Activated CD4-positive, alpha-beta T cell treated with anti-CD3 and anti-CD28 coated beads, Interleukin-2, Interleukin-6, amounts not matched to agents 100 ng/mL and 50 ng/mL, durations not matched to agents 16 hours and 8 hours (primary cell): ENCODE measurements at places on chromosomes 3 and 15.

- DNase-seq: no peak
Observed at GRCh38 chr15:85035980-85036379, 54.3 kb downstream of the PDE8A start.

GRCh38 chr15:66294157-66294931, 976 bp downstream of the DIS3L start:
- DNase-seq: no peak

DNA sequence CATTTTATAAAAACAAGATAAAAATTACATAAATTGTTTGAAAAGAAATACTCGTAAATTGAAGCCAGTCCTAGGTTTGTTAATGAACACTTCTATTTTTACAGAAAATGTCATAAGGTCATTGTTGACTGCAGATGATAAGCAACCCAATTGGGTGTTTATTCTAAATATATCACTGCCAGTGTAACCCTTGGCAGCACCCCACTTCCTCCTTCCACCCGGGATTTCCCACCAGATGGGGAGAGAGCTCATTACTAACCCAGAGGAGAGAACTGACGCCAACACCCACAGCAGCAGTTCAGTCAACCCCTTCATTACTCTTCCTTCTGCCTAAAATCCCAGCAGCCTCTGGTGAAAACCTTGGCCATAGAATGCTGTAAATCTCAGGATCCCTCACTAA, 307.6 kb downstream of the GAP43 start:
- DNase-seq: no peak

DNA sequence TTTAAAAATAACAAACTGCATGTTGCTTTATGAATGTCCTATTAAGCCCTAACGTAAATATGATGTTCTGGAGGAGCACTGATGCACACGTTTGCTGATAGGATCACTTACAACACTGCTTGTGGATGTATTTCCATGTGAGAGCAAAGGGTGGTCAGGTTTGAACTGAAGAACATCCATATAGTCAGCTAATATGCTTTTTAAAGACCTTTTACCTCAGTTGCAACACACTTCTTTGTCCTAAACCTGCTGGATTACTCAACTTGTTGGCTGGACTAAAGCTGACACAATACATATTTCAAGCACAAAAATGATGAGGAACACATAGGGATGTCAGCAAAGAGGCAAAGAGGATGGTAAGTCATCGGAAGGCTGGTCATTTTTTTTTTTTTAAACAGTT, 186.6 kb downstream of the TIGIT start:
- DNase-seq: no peak

GRCh38 chr3:106783231-106783630, 594.0 kb upstream of the CCDC54 start:
- no peak for DNase-seq

DNA sequence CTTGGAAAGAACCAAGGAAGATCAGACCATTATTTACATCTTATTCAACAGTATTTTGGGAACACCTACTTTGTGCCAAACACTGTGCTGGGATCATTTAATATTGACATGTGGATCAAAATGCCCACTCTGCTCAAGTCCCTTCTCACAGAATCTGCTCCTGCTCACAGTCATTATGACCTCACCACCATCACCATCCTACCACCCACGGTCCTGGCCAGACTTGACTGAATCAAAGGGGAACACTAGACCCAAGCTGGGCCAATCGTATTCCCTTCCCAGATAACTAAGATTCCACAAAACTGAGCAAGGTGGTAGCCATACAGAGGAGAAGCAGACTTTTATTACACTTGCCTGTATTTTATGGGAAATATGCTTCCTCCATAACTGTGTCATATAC, 3.4 kb upstream of the CEP152 start:
- no peak for DNase-seq

DNA sequence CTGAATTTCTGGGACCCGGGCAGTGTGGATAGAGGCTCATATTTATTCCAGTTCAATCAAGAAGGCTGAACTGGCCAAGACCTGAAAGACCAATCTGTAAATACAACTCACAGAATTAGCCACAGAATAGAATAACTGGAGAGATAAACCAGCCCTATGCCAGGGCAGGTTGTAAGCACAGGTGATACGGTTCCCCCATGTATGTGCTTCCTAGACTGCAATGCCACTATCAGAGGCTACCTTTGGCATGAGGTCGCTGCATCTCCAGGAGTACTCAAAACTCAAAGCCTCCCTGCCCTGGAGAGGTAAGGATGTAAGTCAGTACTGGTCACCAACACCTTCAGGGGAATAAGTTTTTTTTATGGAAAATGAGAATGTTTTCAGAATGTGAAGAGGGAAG, 235.5 kb downstream of the NR1D2 start:
- DNase-seq: no peak

- no peak for DNase-seq
Observed at GRCh38 chr15:64163659-64164362, 989 bp upstream of the PPIB start.

- no peak for DNase-seq
Observed at GRCh38 chr15:33152502-33153109, 41.9 kb downstream of the FMN1 start.

DNA sequence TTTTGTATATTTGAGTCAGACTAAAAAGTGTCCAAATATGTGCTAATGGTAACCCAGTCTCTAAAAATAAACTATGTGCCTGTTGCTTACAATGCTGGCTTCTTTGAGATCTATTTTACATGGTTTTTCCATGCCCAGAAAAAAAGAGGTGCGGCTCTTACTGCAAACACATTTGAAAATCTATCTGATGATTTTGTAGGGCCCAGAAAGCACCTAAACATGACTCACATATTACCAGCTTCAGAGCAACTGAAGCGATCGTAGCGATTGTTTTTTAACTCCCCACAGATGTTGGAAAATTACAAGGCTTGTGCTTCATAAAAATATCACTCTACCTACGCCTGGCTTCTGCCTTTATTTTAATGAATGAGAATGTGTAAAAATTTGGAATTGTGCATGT, 53.5 kb downstream of the SUCNR1 start:
- DNase-seq: no peak

GRCh38 chr3:187629711-187630110, 40.5 kb downstream of the SST start:
- no peak for DNase-seq

DNA sequence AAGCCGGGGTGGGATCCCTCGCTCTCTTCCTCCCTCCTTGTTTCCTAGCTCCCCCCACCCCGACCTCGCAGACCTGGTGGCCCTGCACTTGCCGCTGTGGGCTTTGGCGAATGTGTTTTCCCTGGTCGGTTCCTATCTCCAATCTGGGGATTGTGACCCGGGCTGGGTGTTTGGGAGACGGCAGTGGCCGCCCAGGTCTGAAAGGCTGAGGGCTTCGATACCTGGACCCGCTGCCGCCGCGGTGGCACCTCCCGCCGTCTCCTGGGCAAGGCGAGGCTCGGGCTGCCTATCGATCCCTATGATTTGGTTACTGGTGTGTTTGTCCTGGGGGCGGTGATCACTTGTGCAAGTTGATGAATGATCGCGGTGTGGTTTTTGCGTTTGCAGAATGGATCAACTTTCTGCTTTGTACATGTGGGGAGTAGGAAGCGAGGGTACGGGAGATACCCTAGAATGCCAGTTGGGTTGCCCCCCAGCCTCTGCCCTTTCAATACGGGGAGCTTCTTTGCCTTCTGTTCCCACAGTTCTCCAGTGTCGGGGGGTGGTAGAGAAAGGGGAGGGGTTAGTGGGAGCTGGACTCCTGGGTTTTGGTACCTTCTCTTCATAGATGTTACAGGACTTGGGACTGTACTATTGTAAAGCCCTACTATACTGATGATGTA, 3.0 kb downstream of the BBX start:
- DNase-seq: peak; percentile 17

DNA sequence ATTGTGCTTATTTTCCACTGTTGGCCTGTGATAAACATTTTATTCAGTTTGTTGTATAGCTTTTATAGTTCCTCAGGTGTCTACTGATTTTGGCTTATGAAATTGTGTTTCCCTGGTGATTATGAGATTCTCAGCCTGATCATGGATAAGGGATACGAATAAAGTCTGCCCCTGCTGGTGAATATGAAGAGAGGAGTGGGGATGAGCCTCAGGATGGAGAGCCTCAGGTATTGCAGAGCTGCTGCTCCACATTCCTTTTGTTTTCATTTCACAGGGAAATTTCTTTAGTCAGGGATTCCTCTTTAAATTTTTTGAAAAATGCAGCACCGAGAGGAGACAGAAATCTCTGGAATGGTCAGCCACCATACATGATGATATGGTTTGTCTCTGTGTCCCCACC, 14.7 kb upstream of the RAB6B start:
- DNase-seq: no peak

DNA sequence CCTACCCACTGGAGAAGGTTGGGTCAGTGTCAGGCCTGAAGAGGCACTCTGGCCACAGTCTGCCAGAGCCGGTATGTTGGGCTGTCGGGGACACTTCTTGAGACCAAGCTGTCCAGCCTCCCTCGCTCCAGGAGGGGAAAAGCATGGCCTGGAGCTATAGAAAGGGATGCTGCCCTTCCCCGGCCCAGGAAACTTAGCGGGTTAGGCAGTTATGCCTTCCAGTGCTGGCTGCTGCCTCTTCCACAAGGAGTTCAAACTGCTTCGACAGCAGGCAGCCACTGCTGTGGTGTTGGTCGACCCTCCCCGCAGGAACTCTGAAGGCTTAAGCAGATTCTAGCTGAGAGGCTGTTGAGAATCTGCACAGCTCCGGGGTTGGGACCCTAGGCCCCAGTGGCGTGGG, 819.4 kb downstream of the DIPK2A start:
- no peak for DNase-seq

DNA sequence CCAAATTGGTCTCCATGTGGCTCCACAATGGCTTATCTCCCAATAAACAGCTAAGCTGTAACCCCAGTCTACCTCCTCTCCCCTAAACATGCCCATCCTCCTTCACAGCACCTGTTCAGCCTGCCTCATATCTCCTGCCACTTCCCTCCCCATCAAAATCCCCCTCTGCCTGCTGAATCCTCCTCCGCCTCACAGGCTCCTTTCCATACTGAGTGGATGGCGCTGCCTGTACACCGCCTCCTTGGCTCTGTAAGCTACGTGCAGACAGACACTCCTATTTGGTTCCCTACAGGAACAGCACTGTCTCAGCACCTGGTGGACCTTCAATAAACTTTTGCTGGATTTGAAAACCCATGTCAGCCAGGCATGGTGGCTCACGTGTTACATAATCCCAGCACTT, 53.7 kb downstream of the ADCY5 start:
- no peak for DNase-seq

DNA sequence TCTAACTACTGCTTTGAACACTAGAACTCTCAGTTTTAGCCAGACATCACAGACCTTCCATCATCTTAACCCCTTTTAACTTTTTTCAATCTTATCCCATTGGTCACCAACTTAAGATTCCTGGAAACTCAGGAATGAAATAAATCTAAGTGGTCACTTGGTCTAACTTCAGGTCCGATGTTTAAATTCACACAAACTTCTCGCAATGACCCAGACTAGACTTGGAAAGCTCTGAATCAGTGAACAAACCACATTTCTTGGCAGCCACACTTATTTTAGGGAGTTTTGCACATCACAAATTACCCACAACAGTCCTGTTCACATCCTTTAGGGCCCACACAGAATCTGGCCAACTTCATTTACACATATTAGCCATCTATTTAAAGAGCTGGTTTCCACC, 118.9 kb downstream of the MAGI1 start:
- no peak for DNase-seq

DNA sequence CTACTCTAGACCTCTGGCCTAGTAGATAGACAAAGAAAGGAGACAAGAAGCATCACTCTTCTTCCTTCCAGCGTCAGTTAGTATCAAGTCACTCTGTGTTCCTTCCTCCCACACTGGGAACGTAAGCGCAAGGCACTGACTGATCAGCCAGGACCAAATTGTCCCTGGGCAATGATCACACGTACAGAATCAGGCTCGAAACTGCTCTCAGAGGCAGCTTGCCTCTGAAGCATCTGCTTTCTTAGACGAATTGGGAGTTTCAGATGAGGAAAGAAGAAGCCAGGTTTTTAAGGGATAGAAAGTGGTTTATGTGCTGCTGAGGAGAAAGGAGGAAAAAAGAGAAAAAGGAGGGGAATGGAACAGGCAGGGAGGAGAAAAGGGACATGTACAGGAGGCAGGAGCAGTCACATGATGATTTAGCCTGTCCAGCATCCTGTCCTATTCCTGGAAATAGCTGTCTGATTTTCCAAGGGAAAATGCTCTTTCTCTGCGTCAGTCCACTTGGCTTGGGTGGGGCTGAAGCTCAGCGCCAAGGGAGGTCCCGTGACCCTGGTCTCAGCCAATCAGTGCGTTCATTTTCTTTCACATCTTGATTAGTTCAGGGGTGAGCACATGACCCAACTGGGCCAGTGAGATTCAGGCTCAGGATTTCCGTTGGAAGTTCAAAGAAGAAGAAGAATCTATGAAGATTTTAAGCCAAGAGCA, 102.0 kb upstream of the PRICKLE2 start:
- no peak for DNase-seq

- DNase-seq: no peak
Observed at GRCh38 chr15:70195587-70196305, 98.0 kb upstream of the TLE3 start.

DNA sequence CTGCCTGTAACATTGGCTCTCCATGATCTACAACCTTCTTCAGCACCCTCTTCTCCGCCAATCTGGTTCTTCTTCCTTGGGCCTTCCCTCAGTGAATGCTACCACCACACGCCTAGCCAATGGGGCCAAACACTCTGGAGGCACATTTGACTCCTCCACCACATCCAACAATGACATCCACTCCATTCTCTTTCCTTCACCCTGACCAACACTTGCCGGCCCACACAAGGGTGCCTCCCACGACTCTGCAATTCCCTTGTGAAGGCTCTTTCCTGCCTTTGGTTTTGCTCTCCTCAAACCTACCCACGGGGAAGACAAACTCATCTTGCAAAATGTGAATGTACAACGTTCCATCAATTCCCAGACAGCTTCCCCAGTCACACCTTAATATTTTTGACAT, 263.8 kb downstream of the FOXP1 start:
- no peak for DNase-seq

DNA sequence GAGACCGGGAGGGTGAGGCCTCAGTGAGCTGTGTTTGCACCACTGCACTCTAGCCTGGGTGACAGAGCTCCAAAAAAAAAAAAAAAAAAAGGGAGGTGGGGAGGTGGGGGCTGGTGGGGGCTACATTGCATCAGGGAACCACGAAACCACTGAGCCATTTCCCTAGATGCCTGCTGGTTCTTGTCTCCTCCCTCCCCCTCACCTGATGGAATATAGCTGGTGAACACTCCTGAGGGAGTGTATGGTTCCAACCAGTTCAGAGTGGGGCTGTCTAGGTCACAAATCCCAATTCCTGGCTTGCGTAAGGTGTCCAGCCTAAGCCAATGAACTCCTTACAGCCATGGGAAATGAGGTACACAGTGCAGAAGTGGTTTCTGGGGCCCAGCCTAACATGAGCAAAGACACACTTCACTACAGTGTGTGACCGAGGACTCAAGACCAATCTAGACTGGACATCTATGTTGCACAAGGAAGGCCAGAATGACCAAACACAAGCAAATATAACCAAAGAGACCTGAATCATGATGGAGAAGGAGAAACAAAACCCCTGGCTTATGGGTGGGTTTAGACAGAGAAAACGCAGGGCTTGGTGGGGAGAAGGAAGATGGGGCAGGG, 39.1 kb upstream of the OSBPL11 start:
- no peak for DNase-seq
